Activated naive CD8-positive, alpha-beta T cell treated with anti-CD3 and anti-CD28 coated beads, Interleukin-2, amount 10 ng/mL, durations not matched to agents 7 days and 5 days (primary cell): ENCODE measurements at places on chromosomes 12 and 14.

DNA sequence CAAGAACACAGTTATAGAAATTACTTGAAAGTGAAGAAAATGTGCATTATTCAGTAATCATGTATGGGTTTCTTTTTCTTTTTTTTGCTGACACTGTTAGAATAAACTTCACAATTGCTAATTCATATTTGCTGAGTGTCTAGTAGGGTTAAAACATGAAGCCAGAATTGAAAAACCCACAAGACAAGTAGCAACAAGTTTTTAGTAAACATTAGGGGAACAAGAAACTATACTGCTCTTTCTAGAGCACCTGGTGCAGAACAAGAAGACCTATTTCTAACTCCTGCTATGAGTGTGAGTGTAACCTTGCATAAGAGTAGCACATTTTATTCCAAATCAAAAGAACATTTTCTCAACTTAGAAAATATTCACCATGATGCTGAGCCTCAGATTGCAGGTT lies 83.2 kb downstream of the ITPR2 start:
- DNase-seq = no peak

GRCh38 chr14:100532154-100532861 lies 54.9 kb downstream of the BEGAIN start:
- no peak for DNase-seq

DNA sequence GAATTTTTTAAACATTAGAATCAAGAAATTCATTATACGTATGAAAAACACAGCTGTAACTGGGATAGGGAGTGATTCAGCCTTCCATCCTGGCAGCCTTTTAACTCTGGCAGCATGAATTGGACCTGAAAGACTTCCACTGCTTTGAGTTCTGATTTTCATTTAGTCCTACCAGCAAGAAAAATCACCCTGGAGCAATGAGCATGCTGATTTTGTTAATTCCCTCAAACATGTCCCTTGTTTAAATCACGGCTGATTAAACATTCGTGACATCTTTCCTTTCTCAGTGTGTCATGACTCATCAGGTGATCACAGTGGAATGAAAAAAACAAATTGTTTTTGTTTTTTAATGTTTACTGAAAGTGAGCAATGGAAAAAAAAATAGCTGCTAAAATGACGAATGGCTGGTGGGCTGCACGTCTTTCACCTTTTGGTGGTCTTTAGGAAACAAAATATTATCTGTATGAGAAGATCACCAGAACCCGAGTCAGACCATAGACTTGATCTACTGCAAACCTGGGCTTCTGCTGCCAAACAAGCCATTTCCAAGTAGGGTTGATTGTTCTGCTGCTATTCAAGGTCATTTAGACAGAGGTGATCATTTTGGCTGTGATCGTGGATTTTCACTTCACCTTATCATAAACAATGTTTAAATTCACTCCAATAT lies 67.0 kb upstream of the CAND1 start:
- no peak for DNase-seq

DNA sequence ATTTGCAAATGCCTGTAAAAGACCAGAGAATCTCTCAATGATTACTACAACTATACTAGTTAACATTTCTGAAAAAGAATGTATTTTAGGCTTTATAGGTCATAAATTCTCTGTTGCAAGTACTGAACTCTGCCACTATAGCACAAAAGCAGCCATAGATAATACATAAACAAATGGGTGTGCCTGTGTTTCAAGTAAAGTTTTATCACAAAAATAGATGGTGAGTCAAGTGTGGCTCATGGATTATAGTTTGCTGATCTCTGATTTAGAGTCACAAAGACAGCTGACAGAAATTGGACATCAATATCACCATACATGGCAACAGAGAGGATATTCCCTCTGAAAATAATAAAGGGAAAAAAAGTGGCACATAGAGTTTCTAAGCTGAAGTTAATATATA lies 68.1 kb downstream of the FSCB start:
- no peak for DNase-seq

DNA sequence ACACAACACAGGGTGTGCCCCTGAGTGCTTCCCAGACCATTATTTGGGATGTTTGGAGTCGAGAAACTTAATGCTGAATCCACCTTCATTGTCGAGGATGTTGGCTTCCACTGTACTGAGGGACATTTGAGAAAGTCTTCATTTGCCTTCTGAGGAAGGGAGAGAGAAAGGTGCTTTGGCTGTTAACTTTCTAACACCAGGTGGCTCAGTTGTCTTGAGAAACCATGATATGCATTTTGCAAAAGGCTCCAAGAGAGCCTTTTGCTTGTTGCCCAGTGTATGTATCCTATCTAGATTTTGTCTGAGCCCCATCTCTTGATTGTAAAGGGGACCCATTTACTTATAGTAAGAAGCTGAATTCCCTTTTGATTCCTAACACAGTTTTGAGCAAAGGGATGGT lies 28.6 kb upstream of the NRXN3 start:
- no peak for DNase-seq

GRCh38 chr14:44428231-44428945 lies 78.7 kb downstream of the FSCB start:
- no peak for DNase-seq

- no peak for DNase-seq
Measured at GRCh38 chr12:22626406-22626805, 1.4 kb downstream of the ETNK1 start.

DNA sequence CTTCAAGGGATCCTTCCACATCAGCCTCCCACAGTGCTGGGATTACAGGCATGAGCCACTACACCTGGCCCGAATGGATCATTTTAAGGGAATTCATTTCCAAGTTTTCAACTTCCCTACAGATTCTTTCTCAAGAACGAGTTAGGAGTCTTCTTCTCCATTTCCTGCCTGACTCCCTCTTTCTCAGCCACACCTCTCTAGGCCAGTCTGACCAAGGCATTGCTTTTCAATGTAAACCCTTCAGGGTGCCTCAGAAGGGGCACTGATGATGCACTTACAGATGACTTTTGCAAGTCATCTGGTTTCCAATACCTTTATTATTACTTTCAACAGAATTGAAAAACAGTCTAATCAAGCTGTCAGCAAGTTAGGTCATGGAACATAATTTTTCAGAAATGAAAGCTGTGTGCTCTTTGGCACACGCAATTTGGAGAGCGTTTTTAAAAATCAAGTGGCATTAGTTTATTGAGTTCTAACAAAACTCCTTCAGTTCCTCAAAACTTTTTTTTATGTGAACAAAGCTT lies 47.2 kb downstream of the SVOP start:
- no peak for DNase-seq

DNA sequence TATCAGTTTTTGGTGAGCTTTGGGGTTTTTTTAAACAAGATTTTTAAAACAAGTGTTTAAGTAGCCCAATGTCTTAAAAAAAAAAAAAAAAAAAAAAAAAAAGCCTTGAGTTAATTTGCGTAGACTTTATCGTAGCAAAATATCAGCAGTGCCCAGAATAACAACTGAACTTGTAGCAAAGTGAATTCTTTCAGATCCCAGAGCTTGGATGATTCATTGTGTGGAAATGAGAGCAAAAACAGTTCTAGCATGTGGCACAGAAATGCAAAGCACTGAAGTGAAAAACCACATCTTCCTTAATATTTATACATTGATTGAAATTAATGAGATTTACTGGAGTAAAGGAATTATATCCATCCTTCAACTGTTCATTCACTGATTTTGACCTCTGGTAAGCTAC lies 258.1 kb downstream of the EGLN3 start:
- DNase-seq = no peak
